ENCODE measurements at places on chromosomes 1 and 21.

- no peak for DNase-seq
Measured at GRCh38 chr1:223425550-223425949, 32.3 kb downstream of the CCDC185 start.

GRCh38 chr1:221276896-221277409 lies 397.7 kb downstream of the HLX start:
- DNase-seq, result no peak

DNA sequence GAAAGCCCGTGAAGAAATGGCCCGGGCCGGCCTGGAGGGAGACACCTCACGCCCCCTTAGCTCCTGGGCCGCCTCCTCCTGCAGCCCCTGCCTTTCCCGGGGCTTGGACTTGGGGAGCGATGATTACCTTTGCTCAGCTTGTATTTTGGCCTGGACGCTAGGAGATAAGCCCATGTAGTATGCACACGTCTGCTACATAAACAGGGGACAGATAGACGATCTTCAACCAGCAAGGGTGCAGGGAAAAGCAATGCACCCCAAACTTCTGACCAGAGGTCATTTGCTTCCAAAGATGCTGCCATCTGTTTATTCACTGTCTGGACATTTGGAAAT lies 936 bp downstream of the TP73 start:
- DNase-seq, result no peak

- DNase-seq, result no peak
Measured at GRCh38 chr1:114902343-114902742, 47.7 kb downstream of the SYCP1 start.

- no peak for DNase-seq
Measured at GRCh38 chr1:109252167-109252892, 3.0 kb downstream of the CELSR2 start.

GRCh38 chr1:28297826-28298225 lies 31.0 kb upstream of the MED18 start:
- DNase-seq, result no peak

DNA sequence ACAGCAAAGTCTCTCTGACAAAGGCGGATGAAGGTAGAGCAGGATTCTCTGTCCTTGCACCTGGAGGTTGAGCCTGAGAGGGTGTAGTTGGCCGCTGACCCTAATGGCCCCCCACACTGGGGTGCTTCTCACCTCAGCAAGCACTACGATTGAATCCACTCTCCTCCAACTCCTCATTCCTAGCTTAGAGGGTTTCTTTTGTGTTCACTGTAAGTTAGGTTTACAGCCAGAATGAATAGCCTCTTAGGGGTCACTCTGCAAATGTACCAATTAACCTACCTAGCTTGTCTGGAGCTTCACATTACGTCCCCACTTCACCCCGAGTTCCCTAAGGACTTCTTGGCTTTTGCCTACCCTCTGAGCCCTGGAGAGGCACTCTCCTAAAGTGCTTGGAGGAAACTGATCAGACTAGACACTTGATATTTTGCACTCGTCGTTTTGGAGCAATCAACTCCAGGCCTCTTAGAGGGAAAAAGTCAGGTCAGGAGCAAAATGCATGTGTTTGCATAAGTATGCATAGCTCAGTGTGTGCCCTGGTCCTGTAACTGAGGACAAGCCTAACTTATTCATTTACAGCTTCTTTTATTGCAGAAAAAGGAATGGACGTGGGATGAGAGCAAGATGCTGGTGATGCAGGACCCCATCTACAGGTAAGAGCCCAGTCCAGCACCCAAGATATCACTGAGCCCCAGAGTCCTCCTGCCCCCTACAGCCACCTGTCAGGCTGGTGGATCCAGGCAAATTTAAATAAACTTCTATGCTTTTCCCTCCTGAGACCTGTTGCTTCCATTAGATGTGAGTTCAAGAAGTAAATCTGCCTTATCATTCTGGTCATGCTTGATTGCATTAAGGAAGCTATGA lies 76.4 kb downstream of the SPATA46 start:
- DNase-seq, result no peak

GRCh38 chr1:57164584-57164983 lies 198.8 kb upstream of the C8B start:
- no peak for DNase-seq

DNA sequence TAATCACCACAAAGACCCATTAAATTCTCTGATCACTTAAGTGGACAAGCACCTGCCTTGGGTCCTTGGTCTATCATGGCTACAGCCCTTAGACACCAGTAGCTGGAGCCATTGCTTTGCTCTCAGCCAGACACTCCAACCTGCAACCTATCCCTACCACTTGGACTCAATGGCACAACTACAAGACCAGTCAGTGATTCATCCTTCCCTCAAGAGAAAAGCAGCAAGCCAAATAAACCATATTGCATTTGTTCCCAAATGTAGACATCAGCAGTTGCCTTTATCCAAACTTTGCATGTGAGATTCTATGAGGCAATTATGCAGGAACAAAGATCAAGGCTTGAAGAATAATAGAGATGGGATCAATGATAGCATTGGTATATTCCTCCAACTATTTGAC lies 263.4 kb downstream of the HHIPL2 start:
- no peak for DNase-seq

- DNase-seq, result no peak
Measured at GRCh38 chr1:3172431-3173380, 103.7 kb downstream of the PRDM16 start.

- no peak for DNase-seq
Measured at GRCh38 chr1:23129846-23130245, 38.8 kb downstream of the LUZP1 start.

DNA sequence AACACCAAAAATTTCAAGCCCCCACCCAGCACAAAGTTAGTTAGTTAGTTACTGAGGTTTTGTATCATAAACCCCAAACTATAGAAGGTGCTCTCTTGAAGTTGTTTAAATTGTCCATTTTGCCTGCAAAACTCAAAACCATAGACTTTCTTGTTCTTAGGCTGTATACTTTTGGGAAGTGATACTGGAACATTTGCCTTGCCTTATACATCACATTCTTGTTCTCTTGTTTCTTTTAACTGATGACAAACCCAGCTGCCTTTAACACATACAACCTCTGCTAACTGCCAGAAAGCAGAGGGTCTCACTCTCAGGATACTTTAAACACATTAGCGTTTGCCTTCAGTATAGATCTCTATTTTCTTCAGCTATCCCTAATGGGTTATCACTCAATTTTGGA lies 570.5 kb downstream of the MRPL39 start:
- DNase-seq, result no peak
